ENCODE measurements at places on chromosomes 2 and 18.

- DNase-seq: no peak
Measured at GRCh38 chr2:134023854-134024253, 230.0 kb upstream of the MGAT5 start.

- DNase-seq: no peak
Measured at GRCh38 chr2:62303788-62304187, 107.9 kb downstream of the B3GNT2 start.

GRCh38 chr18:12751891-12752290 lies 49.0 kb downstream of the PSMG2 start:
- no peak for DNase-seq

- DNase-seq: no peak
Measured at GRCh38 chr2:206614811-206615210, 27.5 kb upstream of the FAM237A start.

- DNase-seq: no peak
Measured at GRCh38 chr2:136125236-136125635, 7.3 kb upstream of the CXCR4 start.

DNA sequence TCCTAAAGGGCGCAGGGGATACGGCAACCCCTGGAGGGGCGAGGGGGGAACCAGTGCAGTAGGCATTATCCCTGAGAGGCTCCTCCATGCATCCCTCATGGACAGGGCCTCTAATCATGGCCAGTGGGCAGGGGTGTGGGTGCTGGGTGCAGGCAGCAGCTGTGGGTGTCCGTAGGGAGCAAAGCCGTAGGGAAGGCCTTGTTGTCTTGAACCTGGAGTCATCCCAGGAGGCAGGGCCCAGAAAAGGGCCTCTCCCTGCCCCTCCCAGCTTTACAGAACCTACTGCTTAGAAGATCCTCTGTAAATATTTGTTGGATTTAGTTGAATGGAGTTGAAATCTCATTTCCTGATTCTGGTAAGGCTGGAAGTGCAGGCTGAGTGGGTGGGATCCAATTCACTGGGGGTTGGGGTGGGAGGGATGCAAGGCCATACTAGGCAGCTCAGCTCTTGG lies 207.0 kb upstream of the HAAO start:
- DNase-seq: no peak

DNA sequence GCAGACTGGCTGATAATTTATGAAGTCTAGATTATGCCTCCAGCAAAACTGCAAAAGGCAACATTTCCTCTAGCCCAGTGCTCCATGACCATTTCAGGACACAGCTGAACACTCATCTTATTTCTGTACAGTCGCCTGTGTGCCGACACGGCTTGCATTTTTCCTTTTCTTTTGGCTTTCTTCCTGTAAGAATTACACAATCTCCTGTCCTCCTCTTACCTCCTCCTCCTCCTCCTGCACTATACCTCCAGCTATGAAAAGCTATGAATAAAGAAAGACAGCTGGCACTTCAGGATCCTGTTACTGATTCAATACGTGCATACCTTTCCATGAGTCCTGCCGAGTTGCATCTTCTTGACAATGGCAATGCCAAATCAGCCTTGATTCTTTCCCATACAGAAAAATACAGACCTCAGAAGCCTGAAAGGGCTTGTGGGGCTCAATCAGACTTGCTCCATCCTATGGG lies 32.2 kb upstream of the TRIB2 start:
- DNase-seq: no peak

- no peak for DNase-seq
Measured at GRCh38 chr2:204530464-204530805, 14.8 kb upstream of the PARD3B start.

- DNase-seq: no peak
Measured at GRCh38 chr2:31213601-31214443, 3.5 kb downstream of the CAPN14 start.

DNA sequence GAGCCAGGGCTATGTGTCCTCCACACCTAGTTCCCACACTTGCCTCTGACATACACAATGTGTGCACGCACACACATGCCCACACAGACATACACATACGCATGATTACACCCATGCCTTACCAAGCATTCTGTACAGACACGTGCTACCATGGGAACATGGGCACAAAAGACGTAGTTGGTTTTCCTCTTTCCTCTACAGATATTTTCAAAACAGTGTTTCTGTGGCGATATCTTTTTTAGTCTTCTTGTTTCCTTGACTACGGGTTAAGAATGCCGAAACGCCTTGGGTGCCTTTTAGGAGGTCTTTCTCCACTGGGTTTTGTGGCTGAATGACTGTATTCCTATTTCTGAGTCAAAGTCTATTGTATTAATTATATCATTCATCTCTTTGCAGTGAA lies 75.5 kb upstream of the SPTBN1 start:
- no peak for DNase-seq

DNA sequence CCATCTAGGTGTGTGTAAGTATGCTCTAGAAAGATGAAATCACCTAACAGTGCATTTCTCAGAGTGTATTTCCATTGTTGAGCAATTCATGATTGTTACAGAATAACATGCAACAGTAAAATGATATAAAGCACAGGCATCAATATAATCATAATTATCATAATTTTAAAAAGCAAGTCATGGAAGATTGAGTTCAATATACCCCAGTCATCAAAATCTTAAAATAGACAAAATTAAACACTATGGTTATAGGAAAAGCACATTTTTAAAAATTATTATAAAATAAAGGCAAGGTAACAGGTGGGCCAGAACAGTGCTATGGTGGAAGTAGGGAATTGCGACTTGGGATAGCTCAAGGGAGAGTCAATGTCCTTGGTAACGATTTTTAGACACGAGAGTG lies 555.4 kb upstream of the VRK2 start:
- DNase-seq: no peak

- no peak for DNase-seq
Measured at GRCh38 chr18:36934884-36935283, 106.0 kb downstream of the KIAA1328 start.

DNA sequence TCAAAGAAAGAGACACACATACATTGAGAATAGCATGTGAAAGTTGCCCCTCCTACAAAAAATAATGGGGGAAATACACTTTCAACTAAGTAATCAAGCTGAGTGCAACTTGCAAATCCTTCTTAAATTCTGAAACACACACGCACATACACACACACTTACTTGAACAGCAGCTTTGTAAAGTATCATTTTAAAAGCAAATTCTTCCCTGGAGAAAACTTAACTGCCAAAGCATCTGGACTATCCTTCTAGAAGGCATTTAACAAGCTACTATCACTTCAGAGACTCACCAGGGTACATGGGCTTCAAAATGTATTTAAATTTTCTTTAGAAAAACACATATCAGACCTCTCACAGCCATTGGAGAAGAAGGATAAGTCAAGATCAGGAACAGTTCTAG lies 15.3 kb downstream of the GAREM1 start:
- no peak for DNase-seq

DNA sequence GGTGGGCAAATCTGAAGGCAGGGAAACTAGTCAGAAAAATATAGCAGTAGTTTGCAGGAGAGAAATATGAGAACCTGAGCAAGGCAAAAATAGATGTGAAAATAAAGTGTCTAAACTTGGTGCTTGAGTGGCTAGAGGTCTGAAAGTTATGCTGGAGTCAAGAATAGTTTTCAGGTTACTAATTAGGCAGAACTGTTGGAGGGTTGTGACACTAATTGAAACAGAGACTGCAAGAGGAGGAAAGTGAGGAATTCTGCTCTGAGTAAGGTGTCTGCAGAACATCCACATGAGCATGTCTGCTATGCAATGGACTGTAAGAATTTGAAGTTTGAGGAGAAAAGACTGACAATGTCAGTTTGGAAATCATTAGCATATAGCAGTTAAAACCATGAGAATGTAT lies 444.0 kb upstream of the LRRTM1 start:
- DNase-seq: no peak

DNA sequence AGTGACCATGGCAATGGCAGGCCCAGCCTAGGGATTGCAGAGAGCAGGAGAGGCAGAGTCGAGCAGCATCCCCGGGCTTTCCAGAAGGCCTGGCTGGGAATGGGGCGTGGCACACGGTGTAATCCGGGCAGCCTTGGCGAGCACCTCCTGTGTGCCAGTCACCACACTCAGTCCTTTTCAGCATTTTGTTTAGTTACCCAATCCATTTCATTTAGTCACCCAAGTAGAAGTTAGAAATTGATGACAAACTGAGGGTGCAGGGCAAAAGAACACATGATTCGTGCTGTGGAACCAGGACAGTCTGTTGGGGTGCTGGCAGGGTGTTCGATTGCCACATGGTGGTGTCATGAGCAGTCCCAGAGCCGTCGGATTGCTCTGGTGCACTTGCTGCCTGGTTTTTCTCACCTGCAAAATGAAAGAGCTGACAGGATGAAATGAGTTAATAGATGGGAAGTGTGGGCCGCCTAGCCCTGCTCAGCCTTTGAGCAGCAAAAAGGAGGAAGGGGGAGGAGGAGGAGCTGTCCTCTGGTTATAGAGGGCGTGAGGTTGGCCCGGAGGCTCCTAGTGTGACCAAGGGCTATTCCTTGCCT lies 299.4 kb downstream of the AGAP1 start:
- no peak for DNase-seq

- DNase-seq: no peak
Measured at GRCh38 chr2:38610851-38611801, 8.4 kb upstream of the HNRNPLL start.

- no peak for DNase-seq
Measured at GRCh38 chr2:235300368-235301201, 193.3 kb upstream of the AGAP1 start.

DNA sequence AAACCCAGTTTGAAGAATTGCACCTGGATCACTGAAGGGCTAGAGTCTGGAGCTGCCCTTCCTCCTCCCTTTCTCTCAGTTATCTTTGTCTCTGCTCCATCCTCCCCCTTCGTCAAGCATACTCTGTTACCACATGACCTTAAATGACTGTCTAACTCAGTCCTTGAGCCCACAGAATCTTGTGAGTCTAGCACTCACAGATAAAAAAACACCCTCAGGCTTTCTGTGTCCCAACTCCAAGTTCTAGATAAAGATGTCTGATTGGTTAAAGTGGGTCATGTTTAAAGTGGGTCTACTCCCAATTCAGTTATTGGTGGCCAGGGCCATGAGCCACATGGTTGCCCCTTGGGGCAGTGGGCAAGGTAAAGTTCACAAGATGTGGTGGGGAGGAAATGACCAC lies 53.5 kb upstream of the CYP1B1 start:
- no peak for DNase-seq

DNA sequence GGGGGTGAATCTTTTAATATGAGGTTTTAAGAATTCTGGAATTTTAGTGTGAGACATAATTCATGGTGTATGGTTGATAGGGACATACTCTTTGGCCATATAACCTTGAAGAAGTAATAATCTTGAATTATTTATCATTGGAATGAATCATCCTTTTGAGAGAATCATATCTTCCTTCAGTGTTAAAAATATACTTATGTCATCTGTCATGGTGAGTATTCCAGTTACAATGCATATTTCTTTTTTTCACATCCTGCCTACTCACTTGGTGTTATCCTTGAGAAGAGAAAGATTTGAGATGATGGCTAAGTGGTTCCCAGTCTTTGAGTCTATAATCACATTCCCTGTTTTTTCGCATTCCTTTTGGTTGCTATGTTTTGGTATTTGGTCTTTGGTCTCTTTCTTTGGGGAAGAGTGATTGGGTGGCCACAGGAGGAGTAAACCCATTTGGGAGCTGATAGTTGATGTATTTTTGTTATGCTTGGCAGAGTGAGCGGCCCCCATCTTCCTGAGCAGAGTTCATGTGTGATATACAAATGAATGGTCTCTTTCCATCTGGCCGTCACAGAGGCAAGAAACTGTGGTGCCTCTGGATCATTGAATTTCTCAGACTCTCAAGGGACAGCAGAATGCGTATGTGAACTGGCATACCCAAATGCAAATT lies 21.6 kb downstream of the ASAP2 start:
- no peak for DNase-seq

All from activated CD4-positive, CD25-positive, alpha-beta regulatory T cell (primary cell).